ENCODE measurements at places on chromosomes 5 and 9.

GRCh38 chr5:37704406-37704805, 135.4 kb downstream of the GDNF start:
- no peak for DNase-seq

DNA sequence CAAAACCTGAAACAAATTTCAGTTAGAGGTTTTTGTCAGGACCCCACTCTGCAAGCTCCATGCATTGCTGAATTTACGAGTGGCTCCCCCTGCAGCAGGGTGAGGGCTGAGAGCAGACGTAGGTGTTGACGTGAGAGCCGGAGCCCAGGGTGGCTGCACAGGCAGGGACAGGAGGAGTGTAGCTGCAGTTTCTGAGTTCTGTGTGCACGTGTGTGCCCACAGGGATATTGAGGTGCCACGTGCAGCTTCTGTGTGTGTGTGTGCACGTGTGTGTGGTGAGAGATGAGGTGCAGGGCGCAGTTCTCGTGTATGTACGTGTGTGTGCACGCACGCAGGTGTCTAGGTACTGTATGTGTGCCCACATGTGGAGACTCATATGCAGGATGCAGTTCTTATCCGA, 14.6 kb downstream of the PLEKHG4B start:
- DNase-seq: no peak

GRCh38 chr9:93051680-93052089, 6.8 kb upstream of the SUSD3 start:
- no peak for DNase-seq

GRCh38 chr9:21322911-21323461, 12.2 kb downstream of the KLHL9 start:
- DNase-seq: no peak

DNA sequence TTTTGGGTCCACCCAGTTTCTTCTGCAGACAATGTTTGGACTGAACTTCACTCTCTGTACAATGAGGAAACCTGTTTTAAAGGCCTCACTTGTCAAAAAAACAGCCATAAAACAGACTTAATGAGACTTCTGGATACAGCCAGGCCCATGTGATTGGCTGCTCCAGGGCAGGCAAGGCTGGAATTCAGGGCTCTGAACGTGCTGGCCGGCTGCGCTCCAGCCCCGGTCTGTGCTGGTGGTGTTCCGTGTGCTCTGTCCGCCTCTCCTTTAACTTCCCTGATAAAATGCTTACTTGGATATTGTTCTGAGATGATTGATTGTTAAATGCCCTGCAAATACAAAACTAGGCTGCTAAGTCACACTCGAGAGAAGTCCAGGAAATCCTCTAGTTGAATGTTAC, 131.2 kb upstream of the KLF4 start:
- no peak for DNase-seq

- DNase-seq: peak; percentile 12
These were observed 451.6 kb upstream of the CD180 start for GRCh38 chr5:67648201-67648671.

DNA sequence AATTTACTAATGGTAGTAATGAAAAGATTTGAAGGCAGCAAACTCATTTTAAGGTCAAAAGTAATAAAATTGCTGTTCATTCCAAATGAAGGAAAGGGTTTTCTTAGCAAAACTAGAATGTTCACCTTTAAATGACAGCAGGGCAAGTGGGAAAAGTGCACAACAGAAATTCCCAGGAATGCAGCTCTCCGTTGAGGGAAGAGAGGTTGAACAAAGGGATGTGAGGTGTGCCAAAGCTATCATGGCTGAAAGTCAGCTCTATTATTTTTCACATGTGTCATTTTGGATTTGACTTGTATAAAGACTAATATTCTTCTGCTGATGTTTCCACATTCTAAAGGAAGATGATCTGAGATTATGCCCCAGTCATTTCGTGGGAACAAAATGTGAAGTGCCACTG, 51.6 kb downstream of the TEK start:
- no peak for DNase-seq

DNA sequence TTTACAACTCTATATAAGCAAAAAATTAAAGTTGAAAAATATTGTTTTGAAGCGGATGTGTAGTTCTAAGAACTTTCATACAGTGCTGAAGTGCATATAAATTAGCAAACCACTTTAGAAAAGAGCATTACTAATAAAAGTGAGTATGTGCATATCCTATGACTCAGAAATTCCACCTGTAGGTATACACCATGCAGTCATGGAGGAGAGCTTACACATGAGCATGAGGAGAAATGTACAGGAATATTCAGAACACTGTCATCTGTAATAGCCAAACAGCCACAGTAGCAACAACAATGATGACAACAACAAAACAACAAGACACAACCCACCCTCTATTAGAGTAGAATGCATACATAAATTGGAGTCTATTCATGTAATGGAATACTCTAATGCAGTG, 138.2 kb upstream of the ARRDC3 start:
- DNase-seq: no peak

DNA sequence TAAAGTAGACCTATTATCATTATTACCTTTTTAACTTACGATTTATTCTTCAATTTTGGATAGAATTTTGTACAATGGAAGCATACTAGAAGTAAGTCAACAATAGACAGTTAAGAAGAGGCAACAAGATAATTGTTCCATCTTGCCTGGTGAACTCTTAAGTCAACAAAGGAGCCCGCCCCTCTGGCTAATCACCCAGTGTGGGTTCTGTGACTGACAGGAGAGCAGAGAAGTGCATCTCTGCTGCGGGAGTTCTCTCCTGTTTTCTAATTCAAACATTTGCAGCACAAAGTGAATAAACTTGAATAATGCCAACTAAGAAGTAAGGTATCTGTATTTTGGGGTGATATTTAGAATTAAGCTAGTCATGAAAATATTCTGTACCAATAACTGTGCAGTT, 6.7 kb upstream of the ISL1 start:
- DNase-seq: no peak

DNA sequence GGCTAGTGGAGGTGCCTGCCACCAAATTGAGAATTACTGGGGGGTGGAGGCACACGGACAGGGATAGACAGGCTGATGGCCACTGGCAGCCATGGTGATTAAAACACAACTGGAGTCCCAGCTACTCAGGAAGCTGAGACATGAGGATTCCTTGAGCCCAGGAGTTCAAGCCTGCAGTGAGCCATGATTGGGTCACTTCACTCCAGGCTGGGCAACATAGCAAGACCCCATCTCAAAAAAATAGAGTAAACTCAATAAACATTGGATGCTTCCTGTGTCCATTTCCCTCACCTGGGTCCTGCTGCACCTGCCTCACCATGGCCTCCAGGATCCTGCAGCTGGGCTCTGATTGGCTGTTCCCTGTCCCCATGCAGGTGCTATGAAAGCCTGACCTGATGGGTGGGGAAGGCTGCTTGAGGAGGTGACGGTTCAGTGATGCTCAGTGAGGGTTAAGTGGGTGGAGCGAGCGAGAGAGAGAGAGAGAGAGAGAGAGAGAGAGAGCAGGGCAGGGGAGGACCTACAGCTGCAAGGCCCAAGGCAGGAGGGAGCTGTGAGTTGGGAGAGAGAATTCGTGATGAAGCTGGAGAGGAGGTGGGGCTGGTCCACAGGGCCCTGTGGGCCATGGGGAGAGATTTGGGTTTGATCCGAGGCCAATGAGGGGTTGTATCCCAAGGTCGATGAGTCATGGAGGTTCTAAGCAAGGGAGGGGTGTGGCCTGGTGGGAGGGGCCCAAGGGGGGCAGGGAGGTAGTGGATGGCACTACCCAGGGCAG, 36.7 kb upstream of the FUBP3 start:
- DNase-seq: no peak

- DNase-seq: no peak
These were observed 258.1 kb upstream of the NFIL3 start for GRCh38 chr9:91681461-91682305.

GRCh38 chr5:146458894-146459293, 11.8 kb downstream of the TCERG1 start:
- no peak for DNase-seq

GRCh38 chr5:74679966-74680365, 5.1 kb upstream of the HEXB start:
- no peak for DNase-seq

DNA sequence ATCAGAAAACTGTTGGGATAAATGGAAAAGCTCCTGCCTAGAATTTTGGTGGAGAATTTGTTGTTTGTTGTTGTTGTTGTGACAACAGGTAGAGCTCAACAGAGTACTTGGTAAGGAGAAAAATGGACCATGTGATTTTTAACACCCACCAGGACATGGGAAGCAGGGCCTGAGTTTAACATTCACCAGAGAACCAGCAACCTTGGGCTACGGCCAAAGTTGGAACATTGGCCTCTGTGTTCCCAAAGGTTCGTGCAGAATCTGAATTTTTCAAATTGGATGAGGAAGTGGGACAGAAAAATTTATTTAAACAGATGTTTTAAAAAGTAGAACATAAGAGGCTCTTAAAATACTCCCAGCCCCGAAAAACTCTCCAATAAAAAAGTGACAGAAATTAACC, 127.0 kb downstream of the GNA14 start:
- no peak for DNase-seq

DNA sequence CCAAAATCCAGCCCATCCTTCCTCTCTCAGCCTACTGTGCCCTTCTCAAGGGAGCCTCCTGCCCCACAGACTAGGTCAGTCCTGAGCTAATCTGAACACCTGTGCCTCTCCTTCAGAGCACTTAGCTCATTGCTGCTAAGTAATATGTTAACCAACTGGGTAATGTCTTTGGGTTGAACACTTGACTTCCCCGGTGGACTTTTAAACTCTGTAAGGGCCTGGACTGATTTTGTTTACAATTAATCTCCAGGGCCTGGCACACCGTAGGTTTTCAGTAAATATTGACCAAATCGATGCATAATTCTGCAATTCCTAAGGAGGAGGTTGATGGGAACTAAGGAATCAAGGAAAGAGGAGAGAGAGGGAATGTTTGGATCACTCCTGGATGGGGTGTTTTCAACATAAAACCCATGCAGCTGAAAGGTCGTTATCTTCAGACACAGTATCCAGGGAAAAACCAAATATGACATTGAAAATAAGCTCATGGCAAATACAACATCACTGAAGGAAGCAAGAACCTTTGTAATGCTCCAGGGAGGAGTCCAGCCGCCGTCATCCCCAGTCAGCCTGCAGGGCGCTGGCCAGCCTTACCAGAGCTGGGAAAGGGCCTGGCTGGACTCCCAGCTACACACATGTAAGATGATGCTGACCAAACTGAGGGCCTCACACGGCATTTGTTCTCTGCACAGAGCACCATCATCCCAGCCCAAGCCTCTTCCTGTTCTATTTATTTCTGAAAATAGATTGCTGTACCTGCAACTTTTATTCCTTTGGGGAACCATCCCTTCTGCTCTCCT, 166.3 kb downstream of the C5orf15 start:
- no peak for DNase-seq

GRCh38 chr9:106110483-106110882, 416.1 kb downstream of the TMEM38B start:
- no peak for DNase-seq

DNA sequence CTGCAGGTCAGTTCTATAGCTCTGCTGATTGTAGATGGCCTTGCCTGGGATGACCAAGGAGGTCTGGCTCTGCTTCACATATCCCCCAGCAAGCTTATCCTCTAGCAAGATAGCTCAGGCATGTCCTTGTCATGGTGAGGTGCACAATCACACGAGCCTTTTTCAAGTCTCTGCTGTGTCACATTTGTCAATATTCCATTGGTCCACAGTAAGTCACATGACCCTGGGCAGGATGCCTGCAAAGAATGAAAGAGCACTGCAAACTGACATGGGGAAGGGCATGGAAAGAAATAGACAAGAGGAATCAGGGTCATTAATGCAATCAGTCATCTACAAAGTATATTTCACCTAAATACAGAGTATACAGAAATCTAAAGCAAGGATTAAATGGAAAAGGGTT, 142.0 kb downstream of the RORB start:
- no peak for DNase-seq
